Thoracic aorta (tissue), 2 donors: ENCODE measurements at places on chromosomes 7 and 10.

GRCh38 chr7:78296046-78296597 lies 497.5 kb downstream of the PHTF2 start:
- DNase-seq: no peak

- DNase-seq: no peak
Observed at GRCh38 chr7:33109758-33110238, 594 bp upstream of the RP9 start.

GRCh38 chr7:39375047-39375873 lies 190.9 kb upstream of the YAE1 start:
- no peak for DNase-seq

- DNase-seq: no peak
Observed at GRCh38 chr10:124478515-124478914, 16.9 kb downstream of the LHPP start.

- no peak for DNase-seq
Observed at GRCh38 chr10:109588259-109588658, 335.1 kb downstream of the XPNPEP1 start.

- no peak for DNase-seq
Observed at GRCh38 chr10:72525277-72525676, 100.6 kb downstream of the MICU1 start.

DNA sequence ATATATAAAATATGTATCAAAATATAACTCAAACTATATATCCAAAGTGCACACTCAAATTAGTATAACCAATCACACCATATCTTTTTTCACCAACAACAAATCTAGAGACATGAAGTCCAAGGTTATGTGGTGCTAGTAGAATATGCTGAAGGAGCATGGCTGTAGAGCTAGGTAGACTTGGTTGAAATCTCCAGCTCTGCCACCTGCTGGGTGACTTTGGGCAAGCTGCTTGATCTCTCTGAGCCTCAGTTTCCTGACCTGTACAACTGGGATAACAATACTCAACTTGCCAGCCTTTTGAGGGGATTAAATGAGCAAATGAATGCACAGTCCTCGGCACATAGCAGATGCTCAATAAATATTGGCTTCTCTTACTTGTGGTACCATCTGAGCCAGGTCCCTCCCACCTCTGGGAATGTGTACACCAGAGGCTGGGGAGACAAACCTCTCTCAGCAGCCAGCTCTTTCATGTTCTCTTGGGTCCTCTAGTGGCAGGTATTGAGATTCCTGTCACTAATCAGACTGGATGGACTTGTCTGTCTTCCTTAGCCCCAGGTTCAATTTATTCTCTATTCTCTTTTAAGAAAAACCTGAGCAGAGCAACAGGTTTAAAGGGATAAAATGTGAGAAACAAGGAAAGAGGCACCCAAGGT lies 94.3 kb upstream of the PDE1C start:
- DNase-seq: no peak

GRCh38 chr7:113371416-113372043 lies 253.2 kb upstream of the SMIM30 start:
- no peak for DNase-seq

GRCh38 chr7:68969571-68969970 lies 628.7 kb upstream of the AUTS2 start:
- DNase-seq: no peak

- DNase-seq: no peak
Observed at GRCh38 chr10:77554996-77555397, 82.6 kb downstream of the KCNMA1 start.

GRCh38 chr10:131667047-131667446 lies 233.8 kb upstream of the PPP2R2D start:
- no peak for DNase-seq

GRCh38 chr7:12161146-12161545 lies 49.9 kb upstream of the TMEM106B start:
- no peak for DNase-seq

DNA sequence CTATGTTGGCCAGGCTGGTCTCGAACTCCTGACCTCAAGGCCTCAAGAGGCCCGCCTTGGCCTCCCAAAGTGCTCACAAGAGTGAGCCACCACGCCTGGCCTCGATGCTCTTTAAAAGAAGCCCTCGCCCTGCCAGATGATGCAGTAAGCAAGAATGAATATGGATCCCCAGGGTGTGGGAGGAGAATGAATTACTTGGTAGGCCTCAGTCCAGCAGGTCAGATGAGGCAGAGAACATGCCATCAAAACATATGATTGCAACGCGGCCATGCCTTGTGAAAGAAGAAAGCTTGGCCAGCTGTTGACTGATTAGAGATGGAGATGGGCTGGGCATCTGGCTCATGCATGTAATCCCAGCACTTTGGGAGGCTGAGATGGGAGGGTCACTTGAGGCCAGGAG lies 68.7 kb downstream of the CAMK1D start:
- peak; percentile 10 for DNase-seq

DNA sequence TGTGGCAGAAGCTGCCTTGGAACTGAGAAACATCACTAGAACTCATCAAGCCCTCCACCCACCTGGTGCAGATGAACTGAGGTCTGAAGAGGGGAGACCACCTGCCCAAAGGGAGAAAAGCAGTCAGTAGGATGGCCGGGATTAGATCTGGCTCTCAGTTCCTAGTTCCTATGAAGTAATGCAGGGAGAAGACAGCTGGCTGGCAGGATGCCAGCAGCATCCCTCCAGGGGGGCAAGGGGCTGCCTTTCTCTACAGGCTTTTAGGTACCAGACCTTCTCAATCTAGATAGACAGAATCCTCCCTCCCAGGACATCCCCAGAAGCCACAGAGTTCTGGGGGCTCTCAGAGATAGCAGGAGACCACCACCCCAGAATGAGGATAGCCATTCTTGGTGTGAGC lies 7.8 kb downstream of the CRHR2 start:
- DNase-seq: no peak

GRCh38 chr10:72235544-72236279 lies 19.6 kb upstream of the ASCC1 start:
- no peak for DNase-seq

DNA sequence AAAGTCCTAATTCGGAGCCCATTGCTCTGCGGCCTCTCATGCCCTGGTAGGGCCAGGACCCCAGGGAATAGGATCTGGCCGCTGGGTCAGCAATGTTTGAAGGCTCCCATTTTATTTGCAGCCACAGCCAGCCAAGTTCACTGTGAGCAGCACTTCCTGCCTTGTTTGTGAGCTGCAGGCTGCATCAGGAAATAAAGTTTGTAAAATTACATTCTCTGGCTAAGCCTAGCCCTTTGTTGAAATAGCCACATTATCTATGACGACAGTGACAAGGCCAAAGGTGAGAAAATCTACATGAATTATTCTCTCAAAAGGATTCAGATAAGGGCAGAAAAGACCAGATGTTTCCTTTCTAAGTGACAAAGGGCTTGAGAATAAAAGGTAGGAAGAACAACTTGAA lies 23.7 kb upstream of the ITGB1 start:
- DNase-seq: no peak

GRCh38 chr7:91181949-91182348 lies 82.3 kb upstream of the FZD1 start:
- DNase-seq: no peak

DNA sequence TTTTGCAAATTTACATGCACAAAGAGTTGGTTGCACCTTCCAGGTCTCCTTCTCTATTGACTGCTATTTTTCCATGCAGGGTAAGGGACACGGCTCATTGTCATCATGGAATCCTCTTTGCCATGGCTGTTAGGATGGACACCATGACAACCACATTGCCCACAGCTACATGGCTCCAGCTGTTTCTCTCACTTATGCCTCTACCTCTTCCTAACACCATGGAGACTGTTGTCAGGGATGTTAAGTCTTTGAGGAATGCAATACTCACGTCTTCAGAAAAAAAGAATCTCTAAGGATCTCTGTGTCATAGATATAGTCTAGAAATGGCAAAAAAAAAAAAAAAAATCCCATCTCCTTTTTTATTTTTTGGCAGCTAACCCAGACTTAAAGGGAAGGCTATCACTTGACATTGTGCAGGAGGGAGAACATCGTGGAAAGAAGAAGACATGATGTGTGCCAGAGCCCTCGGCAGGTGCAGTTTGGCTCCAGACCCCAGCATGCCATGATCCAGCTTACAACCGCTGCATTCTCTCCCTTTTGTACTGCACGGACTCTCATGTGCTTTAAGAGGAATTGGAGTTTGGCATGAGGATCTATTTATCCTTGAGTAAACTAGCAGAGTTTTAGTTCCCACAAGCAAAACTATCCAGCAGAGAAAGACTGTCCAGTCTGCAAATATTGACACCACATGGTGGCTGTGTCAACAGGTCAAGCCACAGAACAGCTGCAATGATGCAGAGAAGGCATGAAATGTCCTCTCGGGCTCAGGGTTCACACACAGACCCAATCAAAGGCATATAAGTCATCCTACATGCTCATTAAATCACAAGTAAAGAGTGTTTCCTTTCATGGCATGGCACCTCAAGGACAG lies 70.8 kb downstream of the FRMD4A start:
- DNase-seq: no peak

DNA sequence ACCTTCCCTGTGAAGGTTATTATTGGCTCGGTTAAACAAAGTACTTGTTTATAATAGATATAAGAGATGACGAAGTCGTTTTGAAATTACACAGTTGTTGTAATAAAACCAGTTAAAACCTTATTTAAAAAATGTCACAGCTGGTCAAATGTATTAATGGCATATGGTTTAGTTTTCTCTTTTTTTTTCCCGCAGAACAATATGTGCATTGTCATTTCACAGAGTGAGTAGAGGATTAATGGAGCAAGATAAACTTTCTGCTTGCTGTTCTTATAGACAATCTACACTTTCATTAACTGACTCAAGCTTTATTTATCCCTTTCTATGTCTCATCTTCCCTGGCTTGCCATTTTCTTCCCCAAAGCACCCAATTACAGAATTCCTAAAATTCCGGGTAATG lies 404.3 kb upstream of the NPVF start:
- no peak for DNase-seq

GRCh38 chr7:139660317-139661042 lies 117.3 kb downstream of the HIPK2 start:
- no peak for DNase-seq

- DNase-seq: no peak
Observed at GRCh38 chr10:46330894-46331293, 44.1 kb downstream of the ANTXRL start.

- DNase-seq: no peak
Observed at GRCh38 chr10:132556994-132557441, 19.4 kb downstream of the INPP5A start.

DNA sequence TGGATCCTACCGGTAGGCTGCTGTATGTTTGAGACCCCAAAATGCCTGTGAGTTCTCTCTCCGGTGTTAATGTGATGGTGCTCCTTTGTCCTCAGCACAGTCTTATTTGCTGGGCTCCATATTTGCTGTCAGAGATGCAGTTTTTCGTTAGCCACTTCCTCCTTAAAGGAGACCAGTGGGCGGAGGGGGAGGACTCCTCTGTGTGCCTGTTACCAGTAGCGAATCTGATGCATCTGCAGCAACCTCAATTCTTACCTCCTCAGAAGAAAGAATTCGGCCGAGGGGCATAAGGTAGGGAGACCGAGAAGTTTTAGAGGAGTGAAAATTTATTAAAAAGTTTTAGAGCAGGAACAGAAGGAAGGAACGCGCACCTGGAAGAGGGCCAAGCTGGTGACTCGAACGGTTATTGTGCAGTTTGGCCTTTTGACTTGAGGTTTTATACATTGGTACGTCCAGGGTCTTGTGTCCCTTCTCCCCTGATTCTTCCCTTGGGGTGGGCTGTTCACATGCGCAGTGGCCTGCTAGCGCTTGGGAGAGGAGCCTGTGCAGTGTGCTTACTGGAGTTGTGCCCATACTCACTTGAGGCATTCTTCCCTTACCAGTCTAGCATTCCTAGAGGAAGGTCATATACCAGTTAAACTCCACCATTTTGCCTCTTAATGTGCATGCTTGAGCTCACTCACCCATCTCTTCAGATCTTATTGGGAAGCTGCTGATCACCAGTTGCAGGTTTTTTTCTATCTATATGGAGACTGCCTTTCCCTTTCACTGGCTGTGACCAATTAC lies 49.5 kb downstream of the GNAI1 start:
- no peak for DNase-seq
